ENCODE measurements at places on chromosomes 3 and 15. TPM values are rescaled to one million over a fixed set of nuclear protein-coding genes. Genes with fewer than 3 reads are reported as not detected.

CPNE9 gene
- total RNA-seq: not detected

OGG1 gene
- total RNA-seq: 13.2 TPM

GLDN gene
- 1.2 TPM for total RNA-seq

ITIH3 gene
- total RNA-seq: 0.19 TPM

ZCWPW2 gene
- 0.38 TPM for total RNA-seq

TRMT10C gene
- total RNA-seq: 32.2 TPM

MAP2K5 gene
- total RNA-seq: 4.8 TPM

TTC14 gene
- 31.6 TPM for total RNA-seq

PRR20G gene
- total RNA-seq: not detected

PLA2G4D gene
- total RNA-seq: under 0.01 TPM

POLQ gene
- total RNA-seq: 11.3 TPM

LTF gene
- 0.38 TPM for total RNA-seq

NMB gene
- total RNA-seq: 7.3 TPM

SLC28A1 gene
- under 0.01 TPM for total RNA-seq

FHIT gene
- 1.7 TPM for total RNA-seq

LRRC31 gene
- not detected for total RNA-seq

GADL1 gene
- under 0.01 TPM for total RNA-seq

IQCF5 gene
- total RNA-seq: not detected

CCR4 gene
- 0.85 TPM for total RNA-seq

CSTA gene
- total RNA-seq: 0.58 TPM

PPP1R14D gene
- total RNA-seq: not detected

GP9 gene
- total RNA-seq: not detected

HYKK gene
- 2.9 TPM for total RNA-seq

SERINC4 gene
- total RNA-seq: not detected

STRIT1 gene
- not detected for total RNA-seq

RASL12 gene
- total RNA-seq: 1.1 TPM

CDC25A gene
- 25.7 TPM for total RNA-seq

LRTM1 gene
- total RNA-seq: not detected

MAPKBP1 gene
- total RNA-seq: 14.1 TPM

GRAMD1C gene
- total RNA-seq: 7.5 TPM

CSPG5 gene
- 0.19 TPM for total RNA-seq

ZDHHC19 gene
- not detected for total RNA-seq

SCN11A gene
- not detected for total RNA-seq

PLAAT1 gene
- not detected for total RNA-seq

CFAP92 gene
- under 0.01 TPM for total RNA-seq

ANKUB1 gene
- not detected for total RNA-seq

POPDC2 gene
- 0.56 TPM for total RNA-seq

P2RY13 gene
- not detected for total RNA-seq

EIF3J gene
- total RNA-seq: 74.4 TPM

FETUB gene
- not detected for total RNA-seq

Measured in regular cardiac myocyte (primary cell).